NCI-H774 (cell line): ENCODE measurements at places on chromosomes 2 and 18.

DNA sequence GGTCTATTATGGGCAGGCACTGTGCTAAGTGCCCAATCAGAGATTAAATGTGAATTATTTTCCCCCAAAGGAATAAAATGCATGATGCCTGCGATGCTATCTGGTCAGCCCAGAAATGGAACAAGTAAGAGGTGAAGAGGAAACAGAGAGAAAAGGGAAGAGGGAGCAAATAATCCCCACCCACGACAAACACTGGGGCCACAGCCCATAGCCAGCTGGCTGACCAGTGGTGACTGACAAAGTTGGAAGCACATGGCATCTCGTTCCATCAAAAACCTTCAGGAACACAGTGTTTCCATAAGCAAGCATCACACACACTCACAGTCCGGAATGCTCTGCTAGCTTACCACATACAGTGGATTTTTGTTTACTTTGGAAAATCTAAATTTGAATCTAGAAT, 21.1 kb upstream of the COX7A2L start:
- no peak for DNase-seq

DNA sequence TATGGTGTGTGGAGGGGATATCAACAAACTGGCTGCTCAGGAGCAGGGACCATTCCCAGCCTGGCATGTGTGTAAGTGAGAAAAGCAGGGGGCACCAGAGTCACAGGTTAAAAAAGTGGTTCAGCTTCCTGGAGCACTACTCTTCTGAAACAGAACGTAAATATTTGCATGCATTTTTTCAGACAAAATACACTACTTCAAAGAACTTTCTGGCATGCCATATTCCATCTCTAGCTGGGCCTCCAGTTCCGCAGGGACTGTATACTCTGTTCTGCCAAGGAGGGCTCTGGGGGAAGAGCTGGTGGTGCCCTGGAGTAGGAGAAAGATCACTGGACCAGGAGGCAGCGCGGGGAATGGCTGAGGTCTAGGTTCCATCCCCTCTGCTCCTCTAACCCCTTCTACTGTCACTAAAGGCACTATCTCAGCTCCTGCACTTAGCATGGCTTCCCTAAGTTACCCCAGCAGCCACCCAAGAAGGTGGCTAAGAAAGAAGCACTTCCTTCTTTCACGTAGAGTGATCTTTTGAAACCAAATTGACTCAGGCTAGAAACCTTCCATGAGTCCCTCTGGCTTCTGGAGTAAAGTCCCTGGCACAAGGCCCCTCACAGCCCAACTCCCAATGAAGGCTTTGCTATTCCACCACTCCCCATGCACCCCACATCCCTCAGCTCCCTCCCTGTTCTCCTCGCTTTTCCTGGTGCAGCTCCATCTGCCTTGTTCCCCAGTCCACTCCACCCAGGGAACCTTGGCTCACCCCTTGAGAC, 57.6 kb upstream of the CABLES1 start:
- no peak for DNase-seq

DNA sequence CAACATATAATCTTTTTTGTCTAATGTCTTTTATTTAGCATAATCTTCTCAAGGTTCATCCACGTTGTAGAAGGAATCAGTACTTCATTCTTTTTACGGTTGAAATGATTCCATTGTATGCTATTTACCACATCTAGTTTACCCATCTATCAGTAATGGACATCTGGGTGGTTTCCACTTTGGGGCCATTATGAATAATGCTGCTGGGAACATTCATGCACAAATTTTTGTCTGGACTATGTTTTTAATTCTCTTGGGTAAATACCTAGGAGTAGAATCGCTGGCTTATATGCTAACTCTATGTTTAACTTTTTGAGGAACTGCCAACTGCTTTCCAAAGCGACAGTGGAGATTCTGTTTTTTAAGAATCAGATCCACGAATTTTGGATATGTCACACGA, 7.4 kb upstream of the GCG start:
- DNase-seq = no peak

DNA sequence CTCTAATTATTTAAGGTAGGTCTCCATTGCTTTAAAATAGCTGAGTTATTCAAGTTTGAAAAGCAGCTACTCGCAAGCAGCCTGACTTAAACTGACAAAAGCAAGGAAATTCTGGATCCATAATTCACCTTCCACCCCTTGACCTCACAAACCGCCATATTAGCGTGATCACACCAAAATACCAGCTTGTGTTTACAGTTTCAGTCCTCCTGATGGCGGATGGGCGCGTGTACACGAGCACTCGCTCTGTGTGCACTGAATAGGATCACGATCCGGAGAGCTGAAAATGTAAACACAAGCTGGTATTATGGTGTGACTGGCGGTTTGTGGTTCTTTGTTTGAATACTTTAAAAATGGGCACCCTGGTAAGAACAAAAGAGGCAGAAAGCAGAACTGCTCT, 42.4 kb upstream of the PSMD14 start:
- no peak for DNase-seq

GRCh38 chr18:67966224-67966623, 449.7 kb upstream of the DSEL start:
- DNase-seq = no peak

DNA sequence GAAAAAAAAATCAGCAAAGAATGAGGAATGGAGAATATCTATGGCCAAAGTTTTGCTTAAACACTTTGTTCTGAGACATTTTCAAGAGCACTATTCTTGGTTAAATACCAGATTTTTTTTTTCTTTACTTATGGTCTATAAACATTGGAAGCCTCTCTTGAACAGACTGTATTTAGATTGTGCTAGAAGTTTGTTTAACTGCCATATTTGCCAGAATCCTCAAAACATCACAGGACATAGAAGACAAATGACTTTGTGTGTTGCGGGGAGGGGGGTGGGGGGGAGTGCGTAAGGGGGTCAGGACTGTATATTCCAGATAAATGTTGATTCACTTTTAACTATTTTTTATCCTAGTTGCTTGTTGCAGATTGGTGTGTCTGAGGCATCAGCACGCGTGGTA, 262.0 kb downstream of the MEIS1 start:
- no peak for DNase-seq

DNA sequence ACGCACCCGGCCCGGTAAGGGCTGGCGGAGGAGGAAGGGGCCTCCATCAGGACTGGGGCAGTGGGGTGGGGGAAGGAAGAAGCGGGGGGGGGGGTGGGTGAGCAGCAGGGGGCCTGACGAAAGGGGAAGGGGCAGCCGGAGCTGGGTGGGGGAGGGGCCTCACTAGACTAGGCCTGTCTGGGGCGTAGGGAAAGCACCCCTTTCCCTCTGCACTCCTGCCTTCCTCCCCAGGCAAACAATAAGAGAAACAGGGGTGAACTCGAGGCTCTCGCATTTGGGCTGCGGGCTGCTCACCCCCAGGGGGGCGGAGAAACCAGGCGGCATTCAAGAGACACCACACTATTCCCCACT, 82.7 kb upstream of the POMC start:
- no peak for DNase-seq

DNA sequence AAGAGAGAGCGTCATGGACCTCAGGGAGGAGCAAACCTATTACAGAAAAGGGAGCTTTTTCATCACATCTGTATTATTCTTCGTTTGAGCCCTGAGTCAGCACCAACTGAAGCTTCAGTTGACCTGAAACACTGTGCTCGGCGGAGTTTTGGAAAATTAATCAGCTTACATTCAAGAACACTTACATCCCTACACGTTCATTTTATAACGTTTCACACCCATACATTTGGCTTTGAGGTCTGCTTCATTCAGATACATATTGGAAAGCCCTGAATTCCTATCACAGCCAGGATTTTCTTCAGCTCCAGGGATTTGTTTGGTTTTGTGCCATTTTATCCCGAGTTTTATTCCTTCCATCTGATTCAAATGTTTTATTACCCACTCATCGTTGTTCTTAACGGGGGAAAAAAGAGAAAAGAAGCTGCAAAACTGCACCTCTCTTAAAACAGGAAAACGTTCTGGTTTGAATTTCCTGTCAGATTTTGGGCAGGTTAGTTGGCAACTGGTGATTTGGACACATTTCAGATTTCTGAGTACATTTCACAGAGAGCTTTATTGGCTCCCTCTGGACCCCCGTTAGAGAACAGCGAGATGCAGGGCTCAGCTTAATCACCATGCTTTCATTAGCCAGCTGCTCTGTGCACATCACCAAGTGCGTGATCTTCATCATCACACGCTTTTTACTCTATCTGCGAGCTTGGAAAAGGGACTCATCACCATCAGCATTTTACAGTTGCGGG, 88.8 kb downstream of the CDC42EP3 start:
- DNase-seq = no peak

DNA sequence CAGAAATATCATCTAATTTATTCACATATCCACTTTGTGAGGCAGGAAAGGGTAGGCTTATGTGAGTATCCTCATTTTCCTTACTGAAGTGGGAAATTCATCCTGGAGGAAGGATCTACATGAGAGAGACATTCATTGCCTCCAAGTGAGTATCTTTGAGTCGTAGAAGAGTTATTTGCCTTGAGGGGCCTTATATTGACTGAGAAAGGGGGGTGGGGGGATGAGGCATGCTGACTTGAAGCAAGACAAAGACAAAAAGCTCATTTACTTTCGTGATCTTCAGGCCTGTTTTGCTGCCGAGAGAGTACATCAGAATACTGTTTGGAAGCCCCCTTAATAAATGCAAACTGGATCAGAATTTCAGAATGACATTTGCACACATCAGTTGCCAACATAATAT, 17.6 kb upstream of the NEDD4L start:
- no peak for DNase-seq

- no peak for DNase-seq
These were observed 53.1 kb downstream of the PDCL3 start for GRCh38 chr2:100615886-100616285.

GRCh38 chr18:9629709-9630108, 15.3 kb upstream of the PPP4R1 start:
- no peak for DNase-seq
